NCI-H460 (cell line): ENCODE measurements at places on chromosomes 3 and 15.

DNA sequence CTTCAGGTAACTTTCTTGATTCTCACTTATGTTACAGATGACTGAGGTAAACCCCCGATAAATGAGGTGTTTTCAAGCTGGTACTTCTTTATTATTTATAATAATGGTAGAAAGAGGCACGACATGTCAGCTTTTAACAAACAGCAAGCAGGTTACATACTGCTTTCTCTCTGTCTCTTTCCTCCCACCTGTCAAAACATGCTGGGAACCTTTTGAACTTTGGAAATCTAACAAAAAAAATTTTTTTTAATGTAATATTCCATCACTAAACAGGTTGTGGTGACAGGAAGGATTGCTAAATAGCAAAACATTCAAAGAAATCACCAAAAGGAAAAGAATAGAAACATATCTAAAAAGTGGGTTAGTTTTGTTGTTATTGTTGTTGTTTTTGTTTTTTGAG lies 48.2 kb downstream of the ANO10 start:
- DNase-seq: no peak

DNA sequence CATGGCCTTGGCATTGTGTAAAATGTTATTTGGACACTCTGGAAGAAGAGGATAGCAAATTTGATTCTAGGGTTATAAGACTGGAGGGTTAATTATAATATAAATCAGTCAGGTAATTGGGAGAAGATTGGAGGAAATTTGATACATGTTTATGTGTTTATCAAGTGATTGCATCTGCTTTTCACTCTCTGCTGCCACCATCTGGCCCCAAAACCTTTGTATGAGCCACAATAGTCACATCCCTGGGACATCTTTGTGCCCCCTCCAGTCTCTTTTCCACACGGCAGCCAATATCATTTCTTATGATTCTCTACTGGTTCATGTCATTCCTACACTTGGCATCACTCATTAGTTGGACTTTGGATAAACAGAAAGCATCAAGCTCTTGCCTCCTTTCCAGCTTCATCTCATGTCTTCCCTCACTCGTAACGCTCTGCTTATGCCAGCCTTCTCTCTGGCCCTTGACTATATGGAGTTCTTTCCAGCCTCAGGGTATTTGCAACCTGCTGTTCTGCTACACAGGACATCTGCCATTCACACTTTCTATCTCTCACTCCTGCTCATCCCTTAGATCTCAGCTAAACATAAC lies 602.3 kb upstream of the SUCLG2 start:
- DNase-seq: no peak

DNA sequence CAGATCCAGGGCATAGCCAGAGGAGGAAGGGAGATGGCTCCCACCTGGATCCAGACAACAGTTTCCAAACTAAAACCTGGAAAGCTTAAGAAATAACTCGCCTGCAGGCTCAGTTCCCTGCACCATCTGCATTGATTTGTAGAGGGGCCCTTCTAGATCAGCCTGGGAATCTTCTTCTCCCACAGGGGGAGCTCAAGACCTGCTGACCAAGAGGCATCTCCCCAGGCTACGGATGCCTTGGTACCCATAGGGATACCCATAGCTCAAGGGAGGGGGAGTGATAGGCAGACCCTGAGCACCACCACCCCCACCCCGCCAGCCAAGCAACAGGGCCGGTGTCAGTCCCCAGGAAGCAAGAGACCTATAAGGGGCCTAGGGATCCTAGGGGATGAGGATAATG lies 28.0 kb upstream of the DCLK3 start:
- DNase-seq: peak; percentile 5

DNA sequence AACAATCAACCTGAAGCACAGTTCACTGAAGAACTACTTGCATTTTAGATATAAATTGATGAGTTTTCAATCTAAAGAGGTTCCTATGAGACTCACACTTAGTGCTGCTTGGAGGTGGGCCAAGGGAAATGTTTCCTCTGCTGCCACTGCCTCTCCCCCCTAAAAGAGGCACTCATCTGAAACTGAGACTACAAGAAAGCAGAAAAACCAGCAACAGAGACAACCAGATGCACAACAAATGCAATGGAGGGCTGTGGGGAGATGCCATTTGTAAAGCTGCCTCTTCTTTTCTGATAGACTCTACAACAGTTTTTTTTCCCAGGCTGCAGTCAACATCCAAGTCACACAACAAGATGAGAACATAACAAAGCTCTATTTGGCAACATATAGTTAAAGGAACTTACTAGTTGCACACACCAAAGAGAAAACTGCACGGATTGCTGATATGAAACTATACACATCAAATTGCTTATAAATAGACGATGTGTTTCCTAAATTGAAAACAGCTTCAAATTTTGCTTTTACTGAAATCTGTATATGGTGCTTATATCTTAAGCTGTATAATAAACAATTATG lies 11.0 kb downstream of the TSPAN3 start:
- no peak for DNase-seq

DNA sequence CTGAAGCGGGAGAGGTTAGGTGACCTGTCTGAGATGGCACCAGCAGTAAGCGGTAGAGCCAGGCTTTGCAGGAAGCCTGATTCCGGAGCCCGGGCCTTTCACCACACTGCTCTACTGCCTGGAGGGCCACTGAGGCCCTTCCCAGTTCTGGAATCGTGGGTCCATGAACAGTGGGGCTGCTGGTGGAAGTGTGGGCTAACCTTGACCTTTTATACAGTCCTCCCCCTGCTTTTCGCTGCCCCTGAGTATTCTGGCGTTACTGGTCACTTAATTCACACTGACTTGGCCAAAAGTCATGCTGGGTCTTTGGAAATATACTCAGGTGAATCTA lies 2.6 kb upstream of the ABTB1 start:
- DNase-seq: no peak

- no peak for DNase-seq
Observed at GRCh38 chr3:129764090-129764489, 129.4 kb downstream of the TMCC1 start.

GRCh38 chr15:93384886-93385285 lies 295.9 kb upstream of the RGMA start:
- no peak for DNase-seq

DNA sequence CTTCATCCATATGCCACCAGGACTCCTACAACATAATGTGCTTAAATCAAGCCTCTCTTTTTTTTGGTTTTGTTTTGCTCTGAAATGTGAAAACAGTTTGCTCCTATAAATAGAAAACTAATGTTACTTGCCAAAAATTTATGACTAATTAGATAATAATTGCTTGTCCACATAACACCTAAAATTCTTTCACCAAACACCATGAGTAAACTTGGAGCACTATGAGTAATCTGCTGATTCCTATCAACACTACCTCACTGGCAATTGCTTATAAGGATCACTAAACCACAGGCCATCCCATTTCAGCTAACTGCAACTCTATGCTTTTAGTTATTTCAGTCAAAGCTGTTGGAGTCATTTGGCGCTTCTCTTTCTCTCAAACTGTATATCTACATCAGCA lies 252.7 kb downstream of the EPHA3 start:
- DNase-seq: no peak

- no peak for DNase-seq
Observed at GRCh38 chr15:91491101-91491950, 362.2 kb upstream of the SLCO3A1 start.

- no peak for DNase-seq
Observed at GRCh38 chr3:125061170-125061569, 5.4 kb upstream of the HEG1 start.

- no peak for DNase-seq
Observed at GRCh38 chr15:28921919-28922706, 36.3 kb downstream of the APBA2 start.

- no peak for DNase-seq
Observed at GRCh38 chr3:177830411-177830849, 633.1 kb upstream of the TBL1XR1 start.

- DNase-seq: peak; percentile 56
Observed at GRCh38 chr3:142888099-142888480, 793 bp downstream of the PCOLCE2 start.

- no peak for DNase-seq
Observed at GRCh38 chr3:22885574-22886341, 317.4 kb upstream of the UBE2E2 start.
